Stimulated activated naive CD8-positive, alpha-beta T cell treated with anti-CD3 and anti-CD28 coated beads, Interleukin-15, Interleukin-2, amounts not matched to agents 100 U/mL and 50 U/mL, for 24 hours (primary cell): ENCODE measurements at places on chromosomes 6 and 20.

GRCh38 chr20:62059920-62060630 lies 5.6 kb downstream of the TAF4 start:
- DNase-seq = no peak

DNA sequence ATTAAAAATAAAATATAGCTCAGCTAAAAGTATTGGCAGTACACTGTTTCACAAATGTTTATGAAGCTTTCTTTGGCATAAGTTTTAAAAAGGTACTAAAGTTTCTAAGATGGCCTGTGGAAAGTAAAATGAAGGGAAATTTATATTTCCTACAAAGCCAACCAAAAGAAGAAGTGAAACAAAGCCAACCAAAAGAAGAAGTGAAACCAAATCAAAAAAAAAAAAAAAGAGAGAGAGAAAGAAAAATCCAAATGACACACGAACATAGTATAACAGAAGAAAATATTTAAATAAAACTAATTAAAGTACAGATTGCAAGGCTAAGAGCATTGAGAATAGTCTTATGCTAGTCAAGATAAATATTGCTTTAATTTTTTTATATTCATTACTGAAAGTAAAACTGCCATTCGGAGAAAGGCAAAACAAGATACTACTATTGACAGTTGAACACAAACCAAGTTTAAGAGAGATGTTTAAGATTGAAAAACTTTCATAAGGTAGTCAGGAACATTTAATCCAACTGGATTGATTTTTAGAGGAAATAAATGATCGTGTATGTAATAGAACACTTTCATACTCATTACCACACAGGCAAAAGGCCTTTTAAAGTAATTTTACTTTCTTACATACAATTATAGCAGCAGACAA lies 12.8 kb upstream of the KHDRBS2 start:
- no peak for DNase-seq

GRCh38 chr6:134047673-134048072 lies 4.8 kb downstream of the SLC2A12 start:
- DNase-seq = no peak

DNA sequence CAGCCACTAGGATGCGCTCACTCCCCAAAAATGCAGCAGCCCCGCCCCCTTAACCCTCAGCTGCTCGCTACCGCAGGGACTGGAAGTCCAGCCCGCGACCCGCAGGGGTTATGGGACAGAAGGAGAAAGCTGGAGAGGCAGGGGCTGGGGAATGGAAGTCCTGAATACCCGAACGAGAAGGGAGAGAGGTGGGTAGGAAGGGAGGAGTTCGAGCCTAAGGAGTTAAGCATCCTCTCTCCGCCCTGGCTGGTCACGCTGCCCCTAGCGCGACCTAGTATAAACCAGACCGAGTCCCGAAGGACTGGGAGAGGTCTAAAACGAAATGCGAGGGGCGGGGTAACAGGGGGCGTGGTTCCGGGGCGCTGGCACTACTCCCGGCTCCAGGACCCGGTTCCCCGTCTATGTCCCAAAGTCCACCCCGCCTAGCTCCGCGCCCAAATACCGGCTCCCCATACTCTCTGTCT lies 448 bp upstream of the DDAH2 start:
- peak; percentile 85 for DNase-seq

DNA sequence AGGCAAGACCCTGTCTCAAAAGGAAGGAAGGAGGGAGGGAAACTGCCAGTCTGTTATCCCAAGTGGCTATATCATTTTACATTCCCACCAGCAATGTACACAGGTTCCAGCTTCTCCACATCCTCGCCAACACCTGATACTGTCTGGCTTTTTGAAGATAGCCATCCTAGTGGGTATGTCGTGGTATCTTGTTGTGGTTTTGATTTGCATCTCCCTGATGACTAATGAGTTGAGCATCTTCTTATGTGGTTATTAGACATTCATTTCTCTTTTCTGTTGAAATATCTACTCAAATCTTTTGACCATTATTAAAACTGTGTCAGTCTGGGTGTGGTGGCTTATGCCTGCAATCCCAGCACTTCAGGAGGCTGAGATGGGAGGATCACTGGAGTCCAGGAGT lies 47.9 kb upstream of the ARID1B start:
- no peak for DNase-seq

GRCh38 chr6:40389254-40389653 lies 197.9 kb downstream of the LRFN2 start:
- DNase-seq = no peak

DNA sequence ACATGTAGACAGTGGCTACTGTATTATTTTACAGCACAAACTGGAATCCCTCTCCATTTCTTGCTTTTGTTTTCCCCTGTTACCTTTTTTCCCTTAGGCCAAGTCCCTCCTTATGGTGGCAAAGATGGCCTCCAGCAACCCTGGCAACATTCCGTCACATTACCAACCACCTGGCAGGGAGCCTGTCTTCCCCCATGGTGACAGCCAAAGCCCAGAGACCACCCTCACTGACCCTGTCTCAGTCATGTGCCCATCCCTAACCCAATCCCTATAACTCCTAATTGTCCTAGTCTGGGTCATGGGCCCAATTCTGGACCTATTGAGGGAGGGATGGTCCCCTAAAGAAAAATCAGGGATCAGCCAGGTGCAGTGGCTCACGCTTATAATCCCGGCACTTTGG lies 27.6 kb downstream of the PARD6B start:
- no peak for DNase-seq

- DNase-seq = peak; percentile 5
Observed at GRCh38 chr6:151847064-151847463, 39.6 kb downstream of the ESR1 start.

DNA sequence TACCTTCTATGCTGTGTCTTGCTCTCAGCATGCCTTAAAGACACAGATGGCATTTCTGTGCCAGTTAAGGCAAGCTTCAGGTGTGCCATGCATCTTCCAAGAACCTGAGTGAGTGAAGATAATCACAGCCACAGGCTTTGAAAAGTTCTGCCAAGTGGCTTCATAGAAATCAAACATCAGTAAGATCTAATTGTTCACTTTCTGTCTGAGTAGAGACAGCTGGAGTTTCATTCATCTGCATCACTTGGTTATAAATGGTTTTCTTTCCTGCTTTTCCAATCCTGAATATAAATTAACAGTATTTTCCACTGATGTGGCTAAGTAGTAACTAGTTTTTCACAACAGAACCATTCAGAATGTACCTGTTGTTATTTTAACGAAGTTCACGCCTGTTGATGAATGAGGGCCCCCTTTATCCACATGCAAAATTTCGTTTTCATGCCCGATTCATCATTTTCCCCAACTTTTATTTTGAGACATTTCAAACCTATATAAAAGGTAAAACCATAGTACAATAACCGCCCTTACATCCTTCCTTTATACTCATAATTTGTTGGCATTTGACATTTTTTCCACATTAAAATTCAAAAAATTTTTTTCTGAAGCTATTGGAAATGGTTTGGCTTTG lies 38.6 kb upstream of the KCNG1 start:
- DNase-seq = no peak

GRCh38 chr6:28589957-28590349 lies 64.3 kb downstream of the GPX5 start:
- DNase-seq = no peak

- no peak for DNase-seq
Observed at GRCh38 chr6:16706911-16707783, 54.1 kb downstream of the ATXN1 start.

GRCh38 chr20:46642265-46642968 lies 8.8 kb downstream of the SLC13A3 start:
- DNase-seq = no peak

GRCh38 chr20:58397429-58397828 lies 8.4 kb downstream of the VAPB start:
- no peak for DNase-seq

DNA sequence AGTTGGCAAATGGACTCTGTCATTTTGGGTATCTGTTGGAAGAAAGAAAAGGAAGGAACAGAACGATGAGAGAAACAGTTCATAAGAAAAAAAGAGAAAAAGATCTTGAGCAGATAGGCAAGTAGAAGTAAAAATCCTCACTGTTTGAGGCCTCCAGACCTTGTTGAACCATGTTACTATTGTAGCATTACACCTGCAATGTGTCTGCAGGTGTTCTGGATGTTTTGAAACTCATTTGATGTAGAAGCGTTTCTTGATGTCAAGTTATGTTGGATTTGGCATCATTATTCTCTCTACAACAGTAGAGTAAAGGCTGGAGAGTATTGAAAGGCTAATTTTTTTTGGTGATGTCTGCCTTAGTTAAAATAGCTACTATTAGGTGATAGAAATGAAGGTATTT lies 108.7 kb downstream of the CARMIL1 start:
- DNase-seq = no peak

DNA sequence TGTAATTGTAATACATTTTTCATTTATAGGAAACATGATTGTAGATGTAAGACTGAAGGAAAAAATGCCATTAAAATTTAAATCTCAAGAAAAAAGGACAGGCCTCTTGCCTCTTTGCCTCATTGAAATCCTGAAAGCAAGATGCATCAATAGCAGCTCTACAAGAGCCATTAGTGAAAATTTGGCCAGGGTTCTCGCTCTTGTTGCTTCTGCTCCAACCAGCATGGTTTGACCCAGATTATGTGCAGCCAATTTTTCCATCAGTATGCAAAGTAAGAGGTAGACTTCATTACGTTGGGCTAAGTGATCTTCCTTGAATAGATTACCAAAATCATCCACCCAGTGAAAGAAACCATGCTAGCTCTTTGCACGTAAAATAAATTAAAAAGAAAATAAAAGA lies 106.6 kb downstream of the SGK1 start:
- DNase-seq = no peak

- no peak for DNase-seq
Observed at GRCh38 chr6:89830170-89830809, 610 bp downstream of the CASP8AP2 start.

DNA sequence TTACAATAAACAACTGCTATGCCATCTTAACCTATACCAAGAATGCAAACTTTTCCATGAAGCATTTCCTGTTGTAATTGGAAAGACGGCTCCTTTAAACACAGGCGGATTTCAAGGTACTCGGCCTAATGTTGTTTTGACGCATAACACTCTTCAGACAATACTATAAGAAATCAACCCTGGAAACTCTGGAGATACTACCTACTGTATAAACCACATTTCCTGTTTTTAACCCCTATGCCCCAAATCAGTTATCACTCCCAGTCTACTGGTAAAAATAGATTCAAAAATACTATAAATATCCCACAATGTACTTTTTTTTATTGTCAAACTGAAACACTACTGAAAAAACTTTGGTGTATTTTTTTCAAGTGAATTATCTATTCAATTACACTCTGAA lies 118.1 kb downstream of the IRF4 start:
- no peak for DNase-seq

DNA sequence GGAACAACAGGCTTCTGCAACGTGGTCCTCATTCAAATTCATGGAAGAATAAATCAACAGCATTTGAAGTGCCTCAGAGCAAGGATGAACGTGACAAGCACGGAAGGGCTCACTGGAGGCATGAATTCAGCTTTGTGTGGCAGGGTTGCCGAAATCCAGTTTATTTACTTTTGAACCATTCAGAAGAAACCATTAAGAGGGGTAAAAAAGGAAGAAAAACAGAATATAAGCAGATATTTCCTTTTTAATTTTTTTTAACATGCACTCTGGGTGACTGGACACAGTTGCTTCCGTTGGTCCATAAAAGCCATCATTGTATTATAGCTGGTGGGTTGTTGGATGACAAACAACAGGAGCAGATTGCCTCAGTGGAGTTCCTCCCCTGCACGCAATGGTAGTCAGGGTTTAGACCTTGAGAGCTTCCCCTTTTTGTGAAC lies 17.3 kb upstream of the SNRPB2 start:
- DNase-seq = no peak

GRCh38 chr6:145147981-145148749 lies 587.2 kb downstream of the EPM2A start:
- DNase-seq = no peak

- no peak for DNase-seq
Observed at GRCh38 chr20:4371623-4372251, 350.0 kb upstream of the PRND start.

DNA sequence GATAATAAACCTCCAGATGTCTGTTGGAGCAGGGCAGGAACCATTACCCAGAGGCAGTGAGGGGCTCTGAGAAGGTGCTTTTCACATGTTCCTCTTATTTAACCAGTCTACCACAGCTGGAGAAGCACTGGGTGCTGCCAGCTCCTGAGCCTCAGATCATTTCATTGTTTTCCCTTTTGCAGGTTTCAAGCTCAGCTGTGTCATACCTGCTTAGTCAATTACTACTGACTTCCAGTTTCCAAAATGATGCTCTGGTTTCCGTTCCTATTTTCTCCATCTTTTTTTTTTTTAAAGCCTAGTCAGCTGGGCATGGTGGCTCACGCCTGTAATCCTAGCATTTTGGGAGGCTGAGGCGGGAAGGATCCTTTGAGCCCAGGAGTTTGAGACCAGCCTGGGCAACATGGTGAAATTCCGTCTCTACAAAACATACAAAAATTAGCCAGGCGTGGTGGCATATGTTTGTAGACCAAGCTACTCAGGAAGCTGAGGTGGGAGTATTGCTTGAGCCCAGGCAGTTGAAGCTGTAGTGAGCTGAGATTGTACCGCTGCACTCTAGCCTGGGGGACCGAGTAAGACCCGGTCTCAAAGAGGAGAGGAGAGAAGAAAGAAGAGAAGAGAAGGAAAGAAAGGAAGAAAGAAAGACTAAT lies 6.7 kb downstream of the FLOT1 start:
- DNase-seq = no peak

- no peak for DNase-seq
Observed at GRCh38 chr6:133906050-133906449, 17.1 kb downstream of the TCF21 start.

DNA sequence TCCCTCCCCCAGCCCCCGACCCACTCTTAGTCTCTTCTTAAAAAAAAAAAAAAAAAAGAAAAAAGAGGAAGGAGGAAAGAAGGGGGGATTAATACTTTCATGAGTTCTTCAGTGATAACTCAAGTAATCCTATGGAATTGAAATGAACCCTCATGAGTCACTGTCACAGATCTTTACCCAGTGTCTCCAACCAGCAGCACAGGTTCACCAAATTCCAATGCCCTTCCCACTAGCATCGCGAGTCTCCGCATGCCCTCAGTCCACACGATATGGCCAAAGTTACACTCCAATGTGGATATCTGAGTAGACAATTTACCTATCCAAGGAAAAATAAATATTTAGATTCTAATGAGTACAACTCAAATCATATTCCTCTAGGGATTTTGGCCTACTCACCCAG lies 74.5 kb downstream of the MDN1 start:
- no peak for DNase-seq

DNA sequence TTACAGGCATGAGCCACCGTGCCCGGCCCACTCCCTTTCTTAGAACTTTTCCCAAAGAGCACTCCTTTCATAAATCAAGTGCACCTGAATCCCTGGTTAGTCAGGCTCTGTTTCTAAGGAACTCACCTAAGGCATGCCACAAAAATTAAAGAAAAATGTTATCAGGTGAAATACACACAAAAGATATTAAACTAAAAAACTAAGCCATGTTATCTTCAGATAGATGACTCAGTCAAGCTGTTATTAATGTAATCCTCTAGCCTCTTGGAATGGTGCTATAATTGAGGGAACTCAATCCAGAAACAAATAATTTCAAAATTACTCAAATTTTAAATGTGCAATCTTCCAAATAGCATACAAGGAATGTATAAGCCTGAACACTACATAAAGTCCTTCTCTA lies 83.0 kb downstream of the TENT5A start:
- no peak for DNase-seq

- DNase-seq = no peak
Observed at GRCh38 chr20:11521476-11522365, 396.0 kb upstream of the BTBD3 start.

GRCh38 chr20:57661746-57662455 lies 41.7 kb upstream of the ZBP1 start:
- DNase-seq = peak; percentile 1

- no peak for DNase-seq
Observed at GRCh38 chr6:41527721-41528408, 18.3 kb upstream of the FOXP4 start.

GRCh38 chr20:62603907-62604785 lies 38.2 kb upstream of the SLCO4A1 start:
- DNase-seq = no peak
